ENCODE measurements at places on chromosomes 13 and 19. TPM values are rescaled to one million over a fixed set of nuclear protein-coding genes. Genes with fewer than 3 reads are reported as not detected.

Gene TJP3
- total RNA-seq, result not detected

Gene ZNF415
- total RNA-seq, result 18.4 TPM

DNA sequence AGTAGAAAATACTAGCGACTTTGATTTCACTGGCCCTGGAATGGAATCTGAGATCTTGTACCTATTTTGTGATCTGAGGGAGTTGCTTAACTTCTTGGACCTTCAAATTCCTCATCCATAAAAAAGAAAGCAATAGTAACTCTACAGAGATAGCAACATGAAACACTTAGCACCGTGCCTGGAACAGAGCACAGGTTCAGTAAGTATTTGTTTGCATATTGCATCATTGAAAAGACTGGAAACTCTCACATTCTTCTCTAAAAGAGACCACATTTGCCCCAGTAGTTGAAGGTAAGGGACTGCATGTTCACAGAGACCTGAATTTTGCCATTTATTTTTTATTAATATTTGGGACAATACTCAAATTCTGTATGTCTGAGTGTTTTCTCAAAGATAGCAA lies 358.1 kb downstream of the COG6 start:
- no peak for ATAC-seq

DNA sequence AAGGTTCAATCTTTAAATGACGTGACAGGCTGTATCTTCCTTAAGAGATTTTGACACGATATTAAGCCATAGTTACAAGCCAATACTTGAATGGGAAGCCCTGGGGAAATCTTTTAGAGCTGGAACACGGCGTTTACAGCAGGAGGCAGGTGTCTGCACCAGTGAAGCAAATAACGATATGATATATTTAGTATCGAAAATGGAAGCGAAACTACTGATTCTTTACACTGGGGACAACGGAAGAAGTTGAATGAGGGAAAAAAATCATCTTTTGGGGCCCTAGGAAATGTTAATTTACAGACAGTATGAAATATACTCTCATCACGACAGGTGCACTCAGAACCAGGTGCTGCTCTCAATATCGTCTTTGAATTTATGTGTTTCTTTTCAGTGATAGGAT lies 793.9 kb upstream of the PCDH20 start:
- ATAC-seq, result no peak

DNA sequence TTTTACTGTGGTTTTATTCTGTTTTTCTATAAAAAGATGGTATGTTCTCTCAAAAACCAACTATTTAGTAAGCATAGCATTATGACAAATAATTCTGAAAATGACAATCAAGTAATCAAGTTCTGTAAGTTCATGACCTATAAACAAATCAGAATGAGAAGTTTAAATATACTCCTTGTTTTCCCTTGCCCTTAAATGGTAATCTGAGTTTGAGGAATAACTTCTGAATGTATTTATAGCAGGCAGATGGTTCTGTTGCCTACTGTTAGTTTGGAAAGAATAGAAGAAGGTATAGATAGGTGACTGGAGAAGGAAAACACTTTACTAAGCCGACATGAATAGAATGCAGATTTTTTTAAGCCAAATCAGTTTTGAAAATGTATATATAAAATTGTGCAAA lies 63.9 kb downstream of the POSTN start:
- no peak for ATAC-seq

DNA sequence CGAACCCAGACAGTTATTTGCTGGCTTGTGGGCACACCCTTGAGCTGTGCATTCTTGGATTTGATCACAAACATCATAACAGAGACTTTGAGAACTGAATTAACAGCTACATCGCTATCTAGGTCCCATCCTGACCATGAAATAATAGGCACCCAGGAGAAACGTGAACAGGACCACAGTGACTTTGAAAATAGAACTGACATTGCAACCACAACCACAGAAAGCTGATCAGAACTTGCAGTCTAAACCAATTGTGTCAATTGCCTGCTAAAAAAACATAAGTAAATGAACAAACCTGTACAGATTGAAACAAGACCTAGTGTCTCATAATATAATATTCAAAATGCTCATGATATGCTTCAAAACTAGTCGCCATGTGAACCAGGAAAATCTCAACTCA lies 18.3 kb upstream of the KATNAL1 start:
- no peak for ATAC-seq

DNA sequence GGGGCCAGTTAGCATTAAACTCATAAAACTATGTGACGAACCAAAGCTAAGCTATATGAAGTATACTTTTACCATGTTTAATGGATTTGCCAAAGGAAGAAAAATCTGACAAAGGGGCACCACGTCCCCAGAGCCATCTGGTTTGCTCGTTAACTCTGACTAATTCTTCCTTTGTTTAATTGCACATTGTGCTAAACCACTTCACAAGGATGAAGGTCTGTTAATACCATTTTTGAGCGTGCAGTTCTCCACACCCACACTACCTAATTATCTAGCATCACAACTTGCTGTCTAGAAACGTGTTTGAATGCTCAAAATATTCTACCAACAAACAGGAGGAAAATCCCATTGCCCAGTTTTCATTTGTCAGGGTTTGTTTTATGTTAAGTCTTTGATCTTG lies 74.8 kb downstream of the COL4A1 start:
- no peak for ATAC-seq
